ENCODE measurements at places on chromosomes 5 and 9.

GRCh38 chr5:136730426-136730825 is 365.1 kb upstream of the TRPC7 start:
- no peak for DNase-seq

DNA sequence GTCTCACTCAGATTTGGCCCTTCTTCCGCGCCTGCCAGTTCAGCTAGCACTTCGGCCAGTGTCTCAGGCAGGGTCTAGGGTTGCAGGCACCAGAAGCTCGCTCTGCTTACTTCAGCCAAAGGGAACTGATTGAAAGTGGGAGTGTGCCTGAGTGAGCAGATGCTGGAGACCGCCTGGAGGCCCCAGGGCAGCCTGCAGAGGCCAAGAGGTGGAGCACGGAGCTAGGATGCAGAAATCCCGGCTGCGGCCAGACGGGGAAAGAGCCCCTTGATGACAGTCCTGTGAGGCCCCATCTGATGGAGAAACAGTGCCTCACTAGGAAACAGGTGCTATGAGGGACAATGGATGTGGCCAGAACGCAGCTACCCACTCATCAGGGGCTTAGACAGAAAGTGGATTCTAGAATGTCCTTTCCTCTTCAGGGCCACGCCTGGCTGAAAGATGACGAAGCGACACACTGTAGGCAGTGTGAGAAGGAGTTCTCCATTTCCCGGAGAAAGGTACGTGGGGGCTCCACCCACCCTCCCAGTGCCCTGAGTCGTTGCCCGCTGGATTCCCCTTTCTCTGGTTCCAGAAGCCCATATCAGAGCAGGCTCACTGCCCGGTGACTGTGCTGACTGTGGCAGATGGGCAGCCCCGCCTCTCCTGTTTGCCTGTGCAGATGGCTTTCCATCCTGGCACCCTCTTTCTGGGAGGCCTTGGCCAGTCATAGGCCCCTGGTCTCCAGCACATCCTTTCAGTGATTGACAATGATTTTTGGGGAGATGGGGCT is 16.1 kb downstream of the HNRNPH1 start:
- DNase-seq: no peak

- no peak for DNase-seq
These were observed 1.4 kb upstream of the ENC1 start for GRCh38 chr5:74641735-74642542.

DNA sequence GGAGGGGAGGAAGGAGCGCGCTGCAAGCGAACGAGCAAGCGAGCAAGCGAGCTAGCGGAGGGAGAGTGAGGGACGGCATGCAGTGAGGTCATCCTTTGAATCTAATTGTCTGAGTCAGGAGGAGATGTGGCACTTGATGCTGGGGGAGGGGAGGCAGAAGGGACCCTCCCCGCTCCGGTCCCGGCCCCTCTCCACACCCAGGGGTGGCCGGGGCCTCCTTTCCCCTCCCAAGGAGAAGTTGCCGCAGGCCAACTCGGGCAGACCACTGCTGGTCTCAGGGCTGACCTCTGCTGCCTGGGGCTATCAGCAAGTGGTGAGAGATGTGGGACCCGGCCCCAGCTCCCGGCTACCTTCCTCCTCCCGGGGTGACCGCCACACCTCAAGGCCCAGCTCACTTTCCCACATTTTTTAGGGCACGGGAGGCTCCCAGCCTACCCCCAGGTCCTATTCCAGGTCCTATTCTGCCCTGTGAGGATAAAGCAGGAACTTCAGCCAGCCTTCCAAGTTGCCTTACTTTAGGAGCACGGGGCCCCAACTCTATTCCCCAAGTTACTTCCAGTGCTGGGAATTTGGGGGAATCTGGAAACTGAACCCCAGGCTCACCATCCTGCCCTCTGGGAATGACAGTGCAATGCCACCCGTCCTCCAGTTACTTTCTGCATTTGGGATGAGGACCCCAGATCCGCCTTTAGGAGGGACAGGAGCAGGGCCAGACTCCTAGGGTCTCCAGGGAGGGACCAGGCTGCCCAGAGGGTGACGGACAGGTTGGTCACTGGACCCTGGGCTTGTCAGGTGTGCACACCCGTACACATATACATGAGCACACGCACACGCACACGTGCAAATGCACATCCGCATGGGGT is 11.1 kb downstream of the CNTFR start:
- DNase-seq: no peak

GRCh38 chr5:108636135-108636853 is 111.4 kb upstream of the FER start:
- no peak for DNase-seq

GRCh38 chr5:119397518-119398380 is 41.9 kb downstream of the TNFAIP8 start:
- DNase-seq: no peak

DNA sequence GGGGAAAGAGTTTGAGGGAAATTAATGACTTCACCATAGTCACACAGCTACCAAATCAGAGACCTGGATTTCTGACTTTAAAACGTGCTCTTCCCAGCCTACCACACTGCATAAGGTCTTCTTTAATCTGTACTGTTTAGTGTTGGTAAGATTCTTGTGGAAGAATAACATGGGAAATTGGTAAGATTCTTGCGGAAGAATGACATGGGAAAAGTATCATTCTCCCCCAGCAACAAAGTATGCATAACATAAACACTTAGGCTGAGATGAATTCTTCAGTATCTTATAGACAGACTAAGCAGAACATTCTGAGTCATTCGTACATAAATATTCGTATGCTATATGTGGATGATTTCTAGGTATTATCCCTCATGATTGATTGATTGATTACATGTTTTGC is 170.4 kb downstream of the FOCAD start:
- no peak for DNase-seq

GRCh38 chr5:7250611-7251010 is 145.3 kb upstream of the ADCY2 start:
- DNase-seq: no peak

- DNase-seq: no peak
These were observed 18.3 kb downstream of the CMBL start for GRCh38 chr5:10289353-10289752.

- no peak for DNase-seq
These were observed 120.5 kb downstream of the PAX5 start for GRCh38 chr9:36913393-36914211.

DNA sequence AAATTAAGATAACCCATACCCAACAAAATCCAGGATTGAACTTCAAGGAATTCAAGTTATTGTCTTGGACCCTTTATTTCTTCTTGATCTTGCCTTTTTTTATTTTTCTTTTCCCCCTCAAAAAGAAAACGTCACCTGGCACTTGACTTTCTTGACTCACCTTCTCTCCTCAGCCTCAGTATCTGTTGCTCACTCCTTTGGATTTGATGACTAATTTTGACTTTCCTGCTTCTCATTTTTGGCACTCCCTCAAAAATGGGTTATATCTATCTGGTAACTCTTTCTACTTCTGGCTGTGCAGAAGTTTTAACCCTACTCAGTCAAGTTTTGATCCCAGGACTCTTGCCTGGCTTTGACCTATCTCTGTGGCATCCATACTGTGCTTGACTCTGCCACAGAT is 66.6 kb upstream of the SPATA31D4 start:
- DNase-seq: no peak

DNA sequence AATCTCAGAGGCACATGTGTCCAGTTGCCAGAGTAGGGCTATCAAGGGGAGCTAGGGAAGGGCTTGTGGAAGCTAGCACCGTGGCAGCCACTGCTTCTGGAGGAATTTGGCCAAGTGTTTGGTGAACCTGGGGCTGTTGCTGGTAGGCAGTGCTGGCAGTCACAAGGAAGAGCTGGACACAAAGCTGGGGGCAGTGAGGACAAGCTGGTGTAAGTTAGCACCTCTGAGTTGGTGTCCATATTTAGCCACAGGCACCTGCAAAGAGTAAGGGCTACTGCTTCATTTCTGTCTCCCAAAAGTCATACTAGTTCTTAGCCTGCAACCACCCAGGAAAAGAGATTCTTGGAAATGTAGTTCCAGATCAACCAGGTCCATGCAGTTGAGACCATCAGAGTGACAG is 359.4 kb downstream of the CSNK1G3 start:
- no peak for DNase-seq

DNA sequence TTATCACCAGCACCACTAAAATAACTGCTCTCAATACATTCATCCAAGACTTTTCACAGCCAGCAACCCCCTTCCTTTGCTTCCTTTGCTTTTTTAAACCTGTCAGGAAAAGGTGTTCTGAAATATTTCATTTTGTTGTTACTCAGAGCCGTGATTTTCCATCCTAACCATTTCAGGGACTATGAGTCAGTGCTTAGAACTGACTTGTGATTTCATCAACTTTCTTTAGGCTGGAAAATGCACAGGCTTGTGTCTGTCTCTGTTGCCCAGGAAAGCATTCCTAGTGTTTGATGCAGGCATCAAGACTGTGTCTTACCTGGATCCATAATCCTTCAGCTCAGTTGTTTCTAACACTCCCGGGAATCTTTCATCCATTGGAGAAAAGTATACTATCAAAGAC is 805.6 kb downstream of the BRINP1 start:
- no peak for DNase-seq

DNA sequence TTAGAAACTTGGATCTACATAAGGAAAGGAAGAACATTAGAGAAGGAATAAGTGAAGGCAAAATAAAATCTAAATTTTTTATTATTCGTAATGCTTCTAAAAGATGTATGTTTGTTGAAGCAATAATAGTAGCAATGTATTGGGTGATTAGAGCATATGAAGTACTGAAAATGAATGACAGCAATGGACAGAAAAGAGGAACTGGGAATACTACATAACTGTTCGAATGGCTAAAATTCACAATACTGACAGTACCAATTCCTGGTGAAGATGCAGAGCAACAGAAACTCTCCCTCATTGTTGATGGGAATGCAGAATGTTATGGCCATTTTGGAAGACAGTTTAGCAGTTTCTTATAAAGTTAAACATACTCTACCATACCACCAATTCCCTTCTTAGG is 177.3 kb upstream of the SPEF2 start:
- DNase-seq: no peak

DNA sequence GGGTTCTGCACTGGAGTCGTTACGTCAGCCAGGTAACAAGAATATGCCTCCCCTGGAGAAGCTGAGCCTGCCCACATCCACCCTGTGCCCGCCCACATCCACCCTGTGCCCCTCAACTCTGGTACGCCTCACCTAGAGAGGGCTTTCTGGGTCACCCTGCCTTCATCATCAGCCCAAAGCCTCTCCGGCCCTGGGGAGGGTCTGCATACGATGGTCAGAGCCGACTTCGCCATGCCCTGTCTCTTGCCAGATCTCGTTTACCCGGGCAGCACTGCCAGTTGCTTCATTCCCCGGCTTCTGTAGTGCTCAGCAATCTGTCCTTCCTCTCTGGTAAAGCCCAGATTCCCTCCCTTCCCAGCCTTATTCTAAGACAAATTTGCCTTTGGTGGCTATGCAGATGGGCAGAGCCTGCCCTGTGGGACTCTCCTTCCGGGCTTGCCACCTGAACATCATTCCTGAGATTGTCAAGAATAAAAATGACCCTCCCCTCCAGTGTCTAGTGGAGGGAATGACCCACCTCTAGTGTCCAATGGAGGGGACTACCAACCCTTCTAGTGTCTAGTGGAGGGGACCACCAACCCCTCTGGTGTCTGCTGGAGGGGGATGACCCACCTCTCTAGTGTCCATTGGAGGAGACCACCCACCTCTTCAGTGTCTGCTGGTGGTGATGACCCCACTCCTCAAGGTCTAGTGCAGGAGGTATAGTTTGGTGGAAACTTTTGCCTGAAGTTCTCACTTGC is 3.4 kb downstream of the PLEKHG4B start:
- no peak for DNase-seq

DNA sequence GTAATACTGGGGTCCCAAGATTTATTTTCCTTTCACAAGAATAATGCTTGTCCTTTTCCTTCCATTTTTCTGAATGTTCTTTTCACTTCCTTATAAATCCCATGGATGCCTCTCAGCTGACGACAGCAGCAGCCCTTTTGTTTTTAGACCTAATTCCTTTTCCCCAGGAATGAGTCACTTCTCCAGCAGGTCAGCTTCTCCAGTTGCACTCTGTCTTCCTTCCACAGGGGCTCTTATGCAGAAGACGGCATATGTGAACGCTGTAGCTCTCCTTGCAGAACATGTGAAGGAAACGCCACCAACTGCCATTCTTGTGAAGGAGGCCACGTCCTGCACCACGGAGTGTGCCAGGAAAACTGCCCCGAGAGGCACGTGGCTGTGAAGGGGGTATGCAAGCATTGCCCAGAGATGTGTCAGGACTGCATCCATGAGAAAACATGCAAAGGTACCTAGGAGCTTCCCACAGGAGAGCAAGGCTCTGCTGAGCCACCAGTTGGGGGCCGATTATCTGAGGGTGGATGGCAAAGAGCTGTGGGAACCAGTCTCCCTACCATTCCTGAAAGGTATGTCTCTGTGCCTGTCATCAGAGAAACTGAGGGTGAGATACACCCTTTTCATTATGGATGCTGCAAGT is 72.9 kb downstream of the RFK start:
- DNase-seq: no peak

- DNase-seq: no peak
These were observed 219.6 kb downstream of the ADAMTS6 start for GRCh38 chr5:65262096-65262495.

GRCh38 chr5:52893105-52893504 is 96.0 kb upstream of the ITGA2 start:
- no peak for DNase-seq

- DNase-seq: no peak
These were observed 81.9 kb downstream of the ISL1 start for GRCh38 chr5:51465165-51465564.

GRCh38 chr5:154176181-154176580 is 14.4 kb upstream of the GALNT10 start:
- DNase-seq: no peak

- no peak for DNase-seq
These were observed 10.2 kb upstream of the LCP2 start for GRCh38 chr5:170307575-170308465.

All from stimulated activated CD4-positive, alpha-beta T cell treated with anti-CD3 and anti-CD28 coated beads, Interleukin-12 subunit alpha, Interleukin-12 subunit beta, amount 100 ng/mL, for 24 hours (primary cell).